ENCODE measurements at places on chromosomes 2 and 18. TPM values are rescaled to one million over a fixed set of nuclear protein-coding genes. Genes with fewer than 3 reads are reported as not detected.

RETSAT gene
- 39.8 TPM for total RNA-seq

DNA sequence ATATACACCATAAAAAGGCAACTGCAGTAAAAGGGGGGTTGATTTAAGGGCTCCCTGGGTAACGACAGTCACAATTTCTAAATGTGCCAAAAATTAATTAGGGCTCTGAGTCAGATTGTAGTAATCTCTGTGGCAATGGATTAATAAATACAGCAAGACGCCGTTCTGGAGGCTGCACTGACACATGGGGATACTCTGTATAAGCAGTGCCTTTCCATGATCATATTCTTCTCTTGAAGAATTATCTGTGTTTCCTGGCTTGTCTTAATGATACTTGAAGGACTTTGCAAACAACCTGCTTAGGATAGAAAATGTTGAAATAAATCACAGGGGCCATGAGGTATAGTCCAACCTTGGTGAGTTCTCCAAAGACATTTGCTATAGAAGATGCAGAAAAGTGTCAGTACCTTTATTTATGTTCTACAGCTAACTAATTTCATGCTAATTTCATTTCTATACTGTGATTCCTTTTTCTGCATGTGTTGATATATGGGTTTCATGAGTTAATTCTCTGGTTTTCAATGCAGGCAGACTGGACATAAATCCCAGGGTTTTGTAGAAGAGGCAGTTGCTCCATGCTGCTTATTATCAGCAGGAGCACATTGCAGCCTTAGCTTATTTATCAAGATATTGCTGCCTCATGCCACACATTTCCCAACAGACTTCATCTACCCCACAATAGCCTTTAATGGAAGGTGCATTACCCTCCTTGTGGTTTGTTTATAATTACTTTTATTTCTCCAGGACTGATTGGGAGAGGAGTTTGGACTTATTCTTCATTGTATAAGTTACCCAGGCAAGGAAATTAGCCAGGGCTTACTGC, 54.8 kb downstream of the HNMT start:
- no peak overlapping the region for H3K27ac ChIP-seq
- peaks cover 23% of the 10 kb centered on the region for H3K4me1 ChIP-seq
- H3K27me3 ChIP-seq = no peaks in the 10 kb centered on the region
- no peaks in the 10 kb centered on the region for H3K36me3 ChIP-seq
- DNase-seq = no peak
- H3K4me3 ChIP-seq = no peak overlapping the region

GRCh38 chr2:75476761-75477160, 84.0 kb downstream of the EVA1A start:
- H3K27me3 ChIP-seq = peaks cover 24% of the 10 kb centered on the region
- DNase-seq = no peak
- H3K27ac ChIP-seq = peak overlapping the region; percentile 0
- H3K36me3 ChIP-seq = no peaks in the 10 kb centered on the region

SRD5A2 gene
- not detected for total RNA-seq

DNA sequence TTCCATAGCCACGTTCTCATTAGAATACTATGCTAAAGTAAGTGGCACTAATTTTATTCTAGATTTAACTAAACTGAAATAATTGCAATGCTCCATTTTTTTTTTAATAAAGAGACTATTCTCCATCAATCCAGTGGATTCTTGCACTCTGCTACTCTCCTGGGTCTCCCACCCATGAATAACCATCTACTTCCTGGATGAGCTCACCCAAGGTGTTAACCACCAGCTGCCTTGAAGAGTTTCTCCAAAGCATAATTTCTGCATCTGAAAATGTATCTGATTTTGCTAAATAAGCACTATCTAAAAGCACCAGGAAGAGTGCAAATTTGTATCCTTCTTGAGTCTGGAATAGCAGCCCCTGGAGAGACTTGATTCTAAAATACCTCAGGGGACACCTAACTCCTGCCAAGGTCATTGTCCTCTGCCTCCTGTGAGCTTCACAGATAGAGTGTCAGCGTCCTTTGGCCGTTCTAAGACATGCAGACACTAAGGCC, 41.6 kb upstream of the SH3BP4 start:
- no peak for DNase-seq
- no peak overlapping the region for H3K4me3 ChIP-seq
- no peaks in the 10 kb centered on the region for H3K36me3 ChIP-seq
- no peak overlapping the region for H3K27ac ChIP-seq
- peaks cover 6% of the 10 kb centered on the region for H3K4me1 ChIP-seq

- no peak overlapping the region for H3K4me3 ChIP-seq
- H3K27ac ChIP-seq = peak overlapping the region; percentile 48
- no peaks in the 10 kb centered on the region for H3K27me3 ChIP-seq
- H3K4me1 ChIP-seq = peaks cover 15% of the 10 kb centered on the region
- no peaks in the 10 kb centered on the region for H3K36me3 ChIP-seq
- DNase-seq = no peak
Observed at GRCh38 chr2:221514305-221515040, 57.6 kb downstream of the EPHA4 start.

DNA sequence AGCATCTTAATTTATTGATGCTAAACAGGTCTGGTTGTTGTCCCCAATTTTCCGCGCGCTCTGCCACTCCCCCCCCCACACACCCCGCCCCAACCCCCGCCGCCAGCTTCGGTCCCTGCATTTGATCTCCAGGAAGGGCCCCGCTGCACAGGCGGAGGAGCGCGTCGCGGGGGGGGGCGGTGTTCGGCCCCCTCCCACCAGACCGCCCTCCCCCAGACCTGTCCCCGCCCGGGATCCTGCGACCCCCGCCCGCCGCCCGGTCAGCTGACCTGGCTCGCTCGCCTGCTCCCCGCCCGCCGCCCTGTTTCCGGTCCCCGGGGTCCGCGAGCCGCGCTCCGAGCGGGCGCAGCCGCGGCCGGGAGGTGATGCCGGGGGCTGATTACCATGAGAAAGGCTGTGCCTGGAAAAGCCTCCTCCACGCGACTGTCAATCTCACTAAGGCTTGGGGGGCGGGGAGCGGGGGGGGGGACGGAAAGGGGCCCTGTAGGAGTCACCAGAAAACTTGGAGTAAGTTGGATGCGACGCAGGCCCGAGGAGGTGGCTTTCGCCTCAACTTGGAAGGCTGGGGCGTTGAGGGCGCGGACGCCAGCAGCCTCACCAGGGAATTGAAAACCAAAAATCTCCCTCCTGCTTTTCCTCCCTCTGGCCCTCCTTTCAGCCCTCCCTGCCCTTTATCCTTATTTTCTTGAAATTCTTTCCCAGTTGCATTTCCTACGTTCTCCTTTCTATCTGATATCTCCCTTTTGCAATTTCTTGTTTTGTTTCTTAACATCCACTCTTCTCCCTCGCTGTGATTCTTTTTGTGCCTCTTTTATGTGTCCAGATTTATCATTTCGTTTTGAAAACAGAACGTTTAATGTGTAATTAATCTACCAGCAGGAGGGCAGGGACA, 4.4 kb upstream of the ZEB2 start:
- H3K4me3 ChIP-seq = peak overlapping the region; percentile 87
- no peak overlapping the region for H3K27ac ChIP-seq
- no peak for DNase-seq
- H3K4me1 ChIP-seq = peaks cover 22% of the 10 kb centered on the region

GRCh38 chr2:191250400-191250799, 5.2 kb downstream of the MYO1B start:
- H3K27me3 ChIP-seq = no peaks in the 10 kb centered on the region
- H3K36me3 ChIP-seq = peaks cover 7% of the 10 kb centered on the region
- no peak for DNase-seq
- H3K4me1 ChIP-seq = peaks cover 63% of the 10 kb centered on the region
- H3K27ac ChIP-seq = no peak overlapping the region

ZNF385B gene
- 1.1 TPM for total RNA-seq

- H3K4me3 ChIP-seq = no peak overlapping the region
- peaks cover 5% of the 10 kb centered on the region for H3K27me3 ChIP-seq
- DNase-seq = no peak
- H3K27ac ChIP-seq = no peak overlapping the region
- no peaks in the 10 kb centered on the region for H3K36me3 ChIP-seq
Observed at GRCh38 chr2:209529579-209529978, 105.7 kb downstream of the MAP2 start.

GKN2 gene
- total RNA-seq = not detected

All from type B pancreatic cell (in vitro differentiated cells).